ENCODE measurements at places on chromosomes 5 and 9.

- no peak for DNase-seq
These were observed 19.6 kb upstream of the ISOC1 start for GRCh38 chr5:129074903-129075302.

- DNase-seq, result no peak
These were observed 119.0 kb upstream of the KLF9 start for GRCh38 chr9:70533492-70533891.

GRCh38 chr5:146710348-146710747 is 168.2 kb downstream of the PPP2R2B start:
- no peak for DNase-seq

- peak; percentile 88 for DNase-seq
These were observed at the start of gene TNC for GRCh38 chr9:115117999-115118878. TSS of gene TNC (minus strand) at chr9:115118157. CDS start at chr9:115091018, 27,139 bp downstream.

DNA sequence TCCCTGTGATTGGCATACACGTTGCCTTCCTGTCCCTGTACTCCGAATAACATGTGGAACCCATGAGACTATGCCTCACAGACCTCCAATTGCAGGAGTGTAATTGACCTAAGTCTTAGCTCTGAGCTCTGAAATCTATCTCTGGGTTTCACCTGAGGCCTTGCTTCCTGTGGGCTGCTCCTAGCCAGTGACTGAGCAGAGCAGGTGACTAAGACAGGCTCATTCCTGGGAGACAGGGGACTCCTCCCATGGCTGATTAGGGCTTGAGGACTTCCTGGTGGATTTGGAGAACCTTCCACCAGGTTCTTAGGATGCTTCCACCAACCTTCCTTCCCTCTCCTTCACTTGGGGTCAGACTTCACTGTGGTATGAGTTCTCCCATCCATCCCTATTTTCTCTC is 22.3 kb upstream of the MIER3 start:
- no peak for DNase-seq

GRCh38 chr5:147561435-147561834 is 51.6 kb upstream of the DPYSL3 start:
- no peak for DNase-seq

- DNase-seq, result peak; percentile 71
These were observed 143.8 kb upstream of the CCDC152 start for GRCh38 chr5:42612750-42613366.

DNA sequence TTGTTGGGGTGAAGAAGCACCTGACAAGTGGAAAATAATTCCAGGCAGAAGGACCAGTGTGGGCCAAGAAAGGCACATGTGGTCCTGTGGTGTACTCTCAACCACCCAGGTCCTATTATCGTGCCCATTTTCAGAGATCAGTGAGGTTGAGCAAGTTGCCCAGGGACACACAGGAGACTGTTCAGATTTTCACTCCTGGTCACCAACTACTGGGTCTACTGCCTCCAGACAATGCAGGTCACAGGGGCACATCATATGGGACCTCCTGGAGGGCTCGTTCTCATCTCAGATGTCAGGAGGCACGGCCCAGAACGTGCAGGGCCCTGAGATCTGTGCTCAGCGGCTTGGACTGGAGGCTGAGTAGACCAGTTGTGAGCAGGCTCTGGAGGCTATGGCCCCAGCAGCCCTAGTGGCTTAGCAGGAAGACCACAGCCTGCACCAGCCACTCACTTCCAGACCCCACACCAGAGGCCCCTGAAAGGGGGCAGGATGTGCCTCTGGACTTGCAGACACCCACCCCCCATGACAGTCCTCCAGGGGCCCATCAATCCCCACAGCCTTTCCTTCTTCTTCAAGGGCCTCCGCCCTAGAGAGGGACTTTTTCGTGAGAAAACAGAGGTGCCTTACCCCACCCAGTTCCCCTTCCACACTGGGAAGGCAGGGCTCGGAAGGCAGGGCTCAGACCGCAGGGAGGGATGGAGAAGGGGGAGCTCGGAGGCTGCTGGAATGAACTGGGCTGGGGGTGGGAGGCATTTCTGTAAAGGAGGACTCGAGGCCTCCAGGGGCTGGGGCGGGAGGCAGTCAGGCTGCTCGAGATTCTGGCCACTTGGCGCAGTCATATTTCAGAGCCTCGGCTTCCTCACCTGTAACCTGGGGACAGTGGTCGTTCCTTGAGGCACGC is 82.7 kb upstream of the NEURL1B start:
- DNase-seq, result no peak

- DNase-seq, result no peak
These were observed 6.0 kb upstream of the GPR21 start for GRCh38 chr9:123027517-123027916.

- peak; percentile 7 for DNase-seq
These were observed 224.6 kb downstream of the AGTPBP1 start for GRCh38 chr9:85516976-85517637.

- no peak for DNase-seq
These were observed 84.4 kb upstream of the SLC28A3 start for GRCh38 chr9:84424931-84425330.

DNA sequence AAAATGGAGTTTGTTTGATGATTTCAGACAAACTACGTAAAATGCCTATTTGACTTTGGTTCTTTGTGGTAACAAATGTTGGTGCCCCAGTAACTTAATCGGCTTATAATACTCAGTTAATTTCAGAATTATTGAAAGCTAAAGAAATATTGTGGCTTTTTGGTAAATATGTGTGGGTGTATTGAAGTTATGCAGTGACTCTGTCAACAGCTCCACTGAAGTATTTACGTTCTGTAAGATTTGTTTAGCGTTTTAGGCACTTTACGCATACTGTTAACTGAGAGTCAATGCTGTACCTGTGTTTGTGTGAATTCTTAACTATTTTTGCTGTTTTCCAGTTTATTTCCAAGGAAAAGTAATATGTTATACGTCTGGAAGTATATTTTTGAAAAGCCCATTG is 2.2 kb downstream of the RAD23B start:
- DNase-seq, result no peak

DNA sequence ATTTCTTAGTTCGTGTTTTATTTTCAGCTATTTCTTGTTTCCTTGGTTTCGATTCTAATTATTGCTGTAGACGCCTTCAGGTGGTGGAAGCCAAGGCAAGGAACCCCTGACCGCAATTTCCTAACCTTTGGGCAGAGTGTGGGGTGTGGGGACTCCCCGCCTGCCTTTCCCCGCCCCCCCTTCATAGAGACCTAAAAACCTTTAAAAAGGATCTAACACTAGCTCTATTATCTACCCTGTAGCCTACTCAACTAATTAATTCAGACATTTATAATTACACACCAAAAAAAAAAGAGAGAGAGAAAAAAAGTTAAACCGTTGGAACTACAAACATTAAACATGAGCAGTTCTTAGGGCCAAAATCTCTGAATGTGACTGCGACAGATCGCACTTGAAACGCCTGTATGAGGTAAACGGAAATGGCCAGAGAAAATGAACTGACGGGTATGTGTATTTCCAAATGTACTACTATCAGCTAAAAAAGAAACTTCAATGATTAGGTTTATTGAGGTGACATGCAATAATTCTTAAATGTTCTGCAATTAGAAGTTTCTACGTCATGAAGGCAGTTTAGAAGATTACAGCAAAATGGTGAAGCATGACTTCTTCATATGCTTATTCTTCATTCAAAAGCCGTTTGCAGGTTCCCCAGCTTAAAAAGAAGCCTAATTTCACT is 19.0 kb upstream of the FER start:
- DNase-seq, result no peak

- no peak for DNase-seq
These were observed 25.8 kb downstream of the RFX3 start for GRCh38 chr9:3500044-3500443.

DNA sequence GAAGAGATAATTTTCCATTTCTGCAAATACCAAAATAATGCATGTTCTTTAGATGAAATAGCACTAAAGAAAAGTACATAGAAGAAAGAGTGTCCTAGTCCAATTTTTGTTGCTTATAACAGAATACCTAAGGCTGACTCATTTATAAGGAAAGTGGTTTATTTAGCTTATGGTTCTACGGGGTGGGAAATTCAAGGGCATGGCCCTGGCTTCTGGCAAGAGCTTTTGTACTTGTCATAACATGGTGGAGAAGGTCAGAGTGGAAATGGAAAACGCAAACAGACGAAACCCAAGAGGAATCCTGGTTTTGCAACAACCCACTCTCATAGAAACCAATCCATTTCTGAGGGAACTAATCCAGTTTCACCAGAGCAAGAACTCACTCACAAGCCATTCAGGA is 283.7 kb downstream of the CSNK1G3 start:
- DNase-seq, result no peak

Measured in GM23248 (cell line).